ENCODE measurements at places on chromosomes 6 and 20. TPM values are rescaled to one million over a fixed set of nuclear protein-coding genes. Genes with fewer than 3 reads are reported as not detected.

- DNase-seq, result no peak
Measured at GRCh38 chr20:24954151-24954550, 5.1 kb downstream of the CST7 start.

DNA sequence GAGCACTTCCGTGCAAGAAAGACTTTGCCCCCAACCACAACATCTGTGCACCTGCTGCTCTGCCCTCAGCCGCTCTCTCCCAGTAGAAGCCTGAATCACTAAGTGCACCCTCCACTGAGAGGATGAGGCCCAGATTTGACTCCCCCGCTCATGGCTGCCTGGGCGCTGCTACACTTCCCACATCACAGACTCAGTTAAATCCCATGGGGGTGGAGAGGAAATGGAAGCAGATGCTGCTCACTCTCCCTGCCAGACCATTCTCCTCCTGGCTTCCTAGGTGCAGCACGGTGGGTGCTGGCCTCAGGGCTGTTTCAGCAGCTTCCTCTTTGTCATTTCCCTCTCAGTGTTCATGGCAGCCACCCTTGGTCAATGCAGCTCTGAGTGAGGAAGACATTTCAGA lies 4.8 kb downstream of the CST5 start:
- DNase-seq, result no peak

GRCh38 chr20:45230631-45231030 lies 9.5 kb downstream of the SEMG2 start:
- DNase-seq, result no peak

DNA sequence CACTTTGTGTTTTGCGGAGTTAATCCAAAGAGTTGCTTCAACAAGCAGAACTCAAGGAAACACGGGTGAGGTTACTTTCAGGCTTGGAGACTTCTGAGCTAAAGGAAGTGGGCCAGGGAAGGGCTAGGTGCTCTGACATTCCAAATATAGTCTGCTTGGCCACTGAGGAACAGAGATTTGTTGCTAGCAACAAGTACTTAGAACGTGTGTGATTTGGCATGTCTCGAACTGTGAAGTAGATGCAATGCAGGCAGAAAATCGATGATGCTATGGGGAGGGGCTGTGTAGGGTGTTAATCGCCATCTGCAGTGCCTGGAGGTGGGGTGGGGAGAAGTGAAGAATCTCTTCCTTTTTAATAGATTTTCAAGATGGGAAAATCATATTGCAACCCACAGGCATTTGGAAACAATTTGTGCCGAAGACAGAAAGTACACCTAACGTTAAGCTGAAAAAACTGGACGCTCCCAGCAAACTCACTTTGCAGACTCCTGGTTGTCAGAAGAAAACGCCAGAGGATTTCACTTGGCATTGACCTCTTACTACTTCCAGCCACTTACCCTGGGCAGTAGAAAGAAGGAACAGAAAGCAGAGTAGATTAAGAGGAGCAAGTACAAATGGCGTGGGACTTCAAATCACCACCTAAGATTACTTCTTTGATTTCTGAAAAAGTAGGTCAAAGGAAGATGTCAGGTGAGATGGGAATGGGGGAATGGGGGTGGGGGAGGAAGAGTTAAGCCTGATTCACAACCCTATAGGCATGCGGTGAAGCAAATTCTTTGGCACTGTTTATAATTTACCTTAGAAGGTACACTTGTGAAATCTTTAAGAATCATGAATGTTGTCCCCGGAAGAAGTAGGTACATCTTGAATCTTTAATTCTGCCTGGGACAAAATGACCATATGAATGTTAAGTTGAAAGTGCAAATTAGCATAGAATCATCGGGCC lies 314.1 kb downstream of the CD83 start:
- no peak for DNase-seq

DNA sequence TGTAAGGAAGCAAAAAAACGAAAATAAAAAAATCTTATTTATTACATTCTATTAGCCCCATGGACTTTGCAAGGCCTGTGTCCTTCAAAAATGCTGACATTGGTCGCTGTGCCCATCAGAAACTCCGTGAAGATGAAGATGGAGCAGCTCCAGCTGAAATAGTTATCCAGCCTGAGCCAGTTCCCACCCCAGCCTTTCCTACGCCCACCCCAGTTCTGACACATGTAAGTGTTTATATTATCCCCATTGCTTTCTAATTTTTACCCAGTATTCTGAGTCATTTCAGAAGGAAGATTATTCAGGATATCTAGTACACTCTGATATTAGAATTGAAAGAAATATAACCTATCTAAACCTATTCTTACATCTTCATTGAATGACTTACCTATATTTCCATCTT lies 217.7 kb downstream of the ARHGAP18 start:
- DNase-seq, result no peak

RSPH9 gene
- not detected for total RNA-seq

C20orf141 gene
- total RNA-seq, result not detected

PPP1R3G gene
- 0.29 TPM for total RNA-seq

ORC3 gene
- total RNA-seq, result 40.1 TPM
